ENCODE measurements at places on chromosomes 5 and 9.

- DNase-seq = no peak
Measured at GRCh38 chr5:76604838-76605237, 18.4 kb downstream of the F2RL2 start.

DNA sequence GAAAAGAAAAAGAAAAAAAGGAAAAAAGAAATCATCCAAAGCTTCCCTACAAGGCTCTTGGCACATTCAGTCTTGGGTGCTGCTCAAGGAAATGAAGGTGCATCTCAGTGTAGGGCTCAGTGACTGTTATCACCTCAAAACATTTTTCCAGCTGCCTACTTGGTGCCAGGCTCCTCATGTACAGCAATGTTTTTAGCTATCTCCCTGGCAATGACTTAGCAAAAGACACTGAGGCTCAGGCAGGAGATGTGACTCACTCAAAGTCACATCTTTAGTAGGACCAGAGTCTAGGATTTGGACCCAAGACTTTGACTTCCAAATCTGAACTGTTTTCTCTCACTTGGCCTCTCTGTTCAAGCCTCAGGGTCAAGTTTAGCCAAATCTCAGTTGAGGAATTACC is 264.2 kb downstream of the CRB2 start:
- DNase-seq = no peak

DNA sequence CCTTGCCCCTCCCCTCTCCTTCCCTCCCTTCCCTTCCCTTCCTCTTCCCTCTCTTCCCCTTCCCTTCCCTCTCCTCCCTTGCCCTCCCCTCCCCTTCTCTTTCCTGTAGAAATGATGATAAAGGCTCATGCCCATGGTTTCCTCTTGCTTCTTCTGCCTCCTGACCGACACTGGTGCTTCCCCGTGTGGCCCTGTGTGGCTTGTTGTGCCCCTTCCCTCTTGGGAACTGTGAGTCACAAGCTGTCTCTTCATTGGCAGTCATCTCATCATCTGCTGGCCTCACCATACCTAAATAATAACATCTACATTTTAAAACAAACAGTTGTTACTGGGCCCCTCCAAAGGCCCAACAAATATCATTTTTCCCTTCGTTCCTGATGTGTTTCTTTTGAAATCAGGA is 11.7 kb upstream of the CARNMT1 start:
- DNase-seq = no peak

DNA sequence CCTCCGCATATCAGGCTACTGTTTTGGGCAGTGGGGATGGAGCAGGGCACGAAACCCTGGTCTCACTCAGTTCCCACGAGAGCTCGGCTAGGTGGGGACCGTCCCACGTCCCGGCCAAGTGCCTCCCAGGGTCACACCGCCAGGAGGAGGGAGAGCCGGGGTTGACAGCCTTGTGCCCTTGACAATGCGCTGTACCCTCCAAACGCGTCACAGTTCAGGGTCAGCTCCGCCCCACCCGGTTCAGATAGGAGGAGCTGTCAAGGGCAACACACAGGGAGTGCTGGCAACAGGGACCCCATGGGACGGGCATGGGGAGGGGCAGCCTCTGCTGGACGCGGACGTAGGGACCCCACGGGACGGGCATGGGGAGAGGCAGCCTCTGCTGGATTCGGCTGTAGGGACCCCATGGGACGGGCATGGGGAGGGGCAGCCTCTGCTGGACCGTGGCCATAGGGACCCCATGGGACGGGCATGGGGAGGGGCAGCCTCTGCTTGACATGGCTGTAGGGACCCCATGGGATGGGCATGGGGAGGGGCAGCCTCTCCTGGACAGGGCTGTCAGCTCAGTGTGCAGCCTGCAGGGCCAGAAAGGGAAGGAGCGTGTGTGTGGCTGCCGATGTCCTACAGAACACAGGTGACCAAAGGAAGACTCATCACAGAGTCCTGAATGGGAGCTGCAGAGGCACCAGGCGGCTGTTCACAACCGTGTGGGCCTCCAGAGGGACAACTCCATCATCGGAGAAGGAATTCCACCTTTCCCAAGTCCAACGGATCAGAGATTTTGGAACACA is 29.4 kb downstream of the PNPLA7 start:
- DNase-seq = no peak

GRCh38 chr5:75072061-75072460 is 19.7 kb upstream of the GCNT4 start:
- DNase-seq = no peak

DNA sequence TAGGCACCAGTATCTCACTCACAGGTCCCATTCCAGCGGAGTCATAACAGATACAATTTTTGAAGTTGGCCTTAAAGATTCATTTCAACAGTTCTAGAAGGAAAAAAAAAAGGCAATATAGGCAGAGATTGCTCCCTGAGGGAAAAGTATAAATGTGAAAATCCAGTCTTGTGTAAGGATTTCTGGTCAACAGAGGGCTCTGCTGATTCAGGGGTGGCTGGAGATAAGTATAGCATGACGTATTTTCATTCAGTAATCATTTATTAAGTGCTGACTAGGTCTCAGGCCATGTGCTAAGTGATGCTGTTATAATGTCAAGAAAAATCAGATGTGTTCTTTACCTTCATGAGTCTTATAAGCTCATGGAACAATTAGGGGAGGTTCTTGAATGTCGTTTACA is 377.3 kb upstream of the MEF2C start:
- DNase-seq = no peak

DNA sequence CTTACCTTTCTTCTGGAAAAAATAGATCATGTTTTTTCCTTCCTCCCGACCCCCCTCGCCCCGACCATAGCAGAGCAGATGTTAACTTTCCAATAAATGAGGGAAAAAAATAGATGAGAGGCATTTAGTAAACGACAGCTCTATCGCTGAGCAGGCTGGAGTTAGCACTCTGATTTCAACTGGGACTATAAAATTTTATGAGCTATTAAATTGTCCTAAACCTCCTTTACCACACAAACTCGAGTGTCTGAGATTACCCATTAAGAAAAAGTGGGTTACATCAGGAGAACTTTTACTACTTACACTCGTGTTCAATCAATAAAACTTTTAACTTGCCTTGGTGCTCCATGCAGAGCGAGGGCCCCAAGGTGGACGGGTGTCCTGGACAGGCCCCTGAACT is 59.8 kb upstream of the RNU6ATAC start:
- DNase-seq = no peak

GRCh38 chr5:134247428-134248224 is 21.8 kb upstream of the PPP2CA start:
- DNase-seq = no peak

GRCh38 chr5:73122875-73123810 is 2.8 kb downstream of the TMEM171 start:
- no peak for DNase-seq

DNA sequence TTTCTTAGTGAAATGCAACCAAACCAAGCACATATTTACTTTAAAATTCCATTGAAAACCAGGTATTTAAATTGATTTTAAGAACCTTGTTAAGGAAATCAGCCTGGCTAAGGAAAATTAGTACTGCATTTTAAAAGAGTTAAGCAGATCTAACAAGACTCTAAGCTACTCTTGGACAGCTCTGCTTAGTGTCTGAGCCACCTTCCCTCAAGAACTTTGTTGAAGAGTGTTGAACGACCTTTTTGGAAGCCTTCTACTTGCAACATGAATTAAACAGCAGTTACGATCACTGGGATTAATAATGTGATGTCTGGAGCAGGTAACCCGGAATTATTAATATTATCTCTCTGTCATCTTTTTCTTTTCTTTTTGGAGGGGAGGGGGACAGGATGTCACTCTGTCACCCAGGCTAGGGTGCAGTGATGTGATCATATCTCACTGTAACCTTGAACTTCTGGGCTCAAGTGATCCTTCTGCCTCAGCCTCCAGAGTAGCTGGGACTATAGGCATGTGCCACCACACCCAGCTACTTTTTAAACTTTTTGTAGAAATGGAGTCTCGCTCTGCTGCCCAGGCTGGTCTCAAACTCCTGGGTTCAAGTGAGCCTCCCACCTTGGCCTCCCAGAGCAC is 74.7 kb downstream of the ANKRD55 start:
- no peak for DNase-seq

- no peak for DNase-seq
Measured at GRCh38 chr9:126849591-126850225, 10.7 kb upstream of the ZBTB34 start.

DNA sequence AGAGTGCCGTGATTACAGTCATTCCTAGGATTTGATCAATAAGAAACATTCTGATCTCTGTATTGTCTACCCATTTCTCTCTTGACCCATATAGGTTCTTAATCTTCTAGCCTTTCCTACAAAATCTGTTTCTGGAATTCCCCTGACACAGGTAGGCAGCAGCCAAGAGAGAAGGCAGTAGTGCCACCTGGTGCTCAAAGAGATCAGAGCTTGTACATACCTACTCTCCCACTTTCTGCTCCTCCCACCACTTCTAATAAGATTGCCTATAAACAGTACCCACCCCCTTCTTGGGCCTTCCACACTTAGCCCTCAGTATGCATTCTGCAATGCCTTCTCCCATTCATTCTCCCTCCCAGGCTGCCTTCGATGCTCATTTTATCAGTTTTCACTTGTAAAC is 117.4 kb upstream of the RORB start:
- peak; percentile 59 for DNase-seq

GRCh38 chr5:4855036-4855435 is 285.1 kb upstream of the ADAMTS16 start:
- no peak for DNase-seq

GRCh38 chr9:7238247-7238637 is 480.5 kb downstream of the KDM4C start:
- no peak for DNase-seq

GRCh38 chr5:131966551-131966950 is 21.1 kb upstream of the MEIKIN start:
- DNase-seq = no peak

- no peak for DNase-seq
Measured at GRCh38 chr5:122780296-122780695, 5.4 kb downstream of the SNX2 start.

DNA sequence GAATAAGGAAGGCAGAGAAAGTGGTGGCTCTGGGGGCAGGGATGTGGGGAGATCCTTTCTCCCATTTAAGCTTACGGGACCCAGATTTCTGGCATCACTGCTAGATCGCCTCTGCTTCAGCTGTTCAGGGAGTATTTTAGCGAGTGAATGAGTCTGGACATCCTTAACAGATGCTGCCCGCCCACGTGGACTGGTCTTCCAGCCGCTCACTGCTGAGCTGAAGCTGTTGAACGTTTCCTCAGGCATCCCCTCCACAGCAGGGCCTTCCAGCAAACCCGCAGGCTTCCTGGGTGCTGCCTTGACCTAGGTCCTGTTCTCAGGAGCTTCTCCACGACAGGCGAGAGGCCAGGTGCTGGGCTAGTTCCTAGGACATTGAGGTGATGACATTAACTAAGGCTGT is 144.4 kb upstream of the EFNA5 start:
- DNase-seq = no peak

GRCh38 chr9:121798941-121799340 is 147.5 kb downstream of the DAB2IP start:
- DNase-seq = no peak

GRCh38 chr5:163401271-163401670 is 36.1 kb upstream of the CCNG1 start:
- no peak for DNase-seq

- no peak for DNase-seq
Measured at GRCh38 chr9:133910855-133911514, 81.1 kb downstream of the VAV2 start.

GRCh38 chr5:126515337-126515736 is 79.7 kb downstream of the ALDH7A1 start:
- DNase-seq = no peak

GRCh38 chr5:15807248-15807647 is 307.3 kb downstream of the FBXL7 start:
- no peak for DNase-seq

DNA sequence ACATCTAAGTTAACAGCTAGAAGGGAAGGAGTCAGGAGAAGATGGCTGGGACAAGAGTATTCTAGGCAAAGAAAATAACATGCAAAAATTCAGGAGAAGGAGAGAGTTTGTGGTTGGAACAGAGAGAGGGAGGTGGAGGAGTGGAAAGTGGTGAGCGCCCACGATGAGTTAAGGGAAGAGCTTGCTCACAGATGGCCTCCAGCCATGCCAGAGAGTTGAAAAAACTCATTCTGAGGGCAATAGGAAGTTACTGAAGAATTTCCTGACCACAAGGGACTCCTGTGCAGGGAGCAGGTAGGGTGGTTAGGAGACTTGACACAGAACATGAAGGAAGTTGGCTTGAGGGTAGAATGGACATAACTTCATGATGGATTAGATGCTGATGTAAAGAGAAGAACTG is 159.7 kb downstream of the DOCK2 start:
- DNase-seq = no peak

DNA sequence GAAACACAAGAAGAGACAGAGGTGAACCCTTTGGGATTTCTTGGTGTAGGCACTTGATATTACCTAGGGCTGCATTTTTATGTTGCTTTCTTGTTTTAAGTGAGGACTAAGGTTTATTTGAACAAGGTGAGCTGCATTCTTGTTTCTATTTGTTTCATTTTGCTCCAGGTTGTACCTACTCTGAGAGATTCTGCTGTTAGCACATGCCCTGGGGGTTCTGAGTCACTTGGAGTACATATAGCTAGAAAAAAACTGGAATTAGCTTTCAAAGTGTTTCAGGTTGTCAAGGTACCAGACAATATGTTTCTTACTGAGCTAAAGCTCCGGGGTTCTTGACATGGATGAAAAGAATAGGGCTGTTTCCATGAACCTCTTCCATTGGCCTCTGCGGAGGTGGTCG is 299.4 kb downstream of the ICE1 start:
- no peak for DNase-seq

- DNase-seq = no peak
Measured at GRCh38 chr5:131022811-131023497, 142.1 kb downstream of the HINT1 start.

- DNase-seq = no peak
Measured at GRCh38 chr5:126445502-126446174, 22.4 kb downstream of the GRAMD2B start.

DNA sequence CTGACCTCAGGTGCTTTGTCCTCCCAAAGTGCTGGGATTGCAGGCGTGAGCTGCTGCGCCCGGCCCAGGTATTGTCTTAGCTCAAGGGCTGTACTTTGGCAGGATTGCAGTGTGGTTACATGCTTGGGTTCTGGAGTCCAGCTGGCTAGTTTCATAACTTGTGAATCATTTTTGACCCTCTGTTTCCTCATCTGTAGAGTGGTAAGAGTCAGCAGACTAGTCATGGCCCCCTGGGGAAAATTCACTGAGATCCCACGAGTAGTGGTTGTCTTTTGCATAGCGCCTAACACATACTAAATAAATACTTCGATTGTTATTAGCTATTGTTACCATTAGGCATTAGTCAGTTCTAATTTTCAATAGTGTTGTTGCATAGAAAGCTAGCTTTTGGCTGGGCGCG is 14.3 kb downstream of the PTPA start:
- DNase-seq = no peak

DNA sequence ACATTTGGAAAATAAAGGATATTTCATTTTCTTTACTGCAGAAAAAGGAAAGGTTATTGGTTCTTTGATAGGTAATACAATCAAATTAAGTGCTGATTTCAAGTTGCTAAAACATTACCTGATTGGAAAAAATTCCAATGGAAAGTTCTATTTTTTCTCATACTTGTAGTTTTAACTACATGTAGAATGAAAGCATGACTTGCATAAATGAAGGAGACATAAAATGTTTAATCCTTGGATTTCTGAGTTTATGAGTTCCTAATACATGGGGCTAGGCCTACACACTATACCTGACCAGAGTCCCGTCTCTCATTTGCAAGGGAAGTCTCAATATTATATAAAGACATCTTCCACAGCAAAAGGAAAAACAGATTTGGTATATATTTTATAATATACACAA is 5.2 kb upstream of the MEIKIN start:
- no peak for DNase-seq

- no peak for DNase-seq
Measured at GRCh38 chr5:132761321-132762240, 14.4 kb downstream of the CCNI2 start.

- no peak for DNase-seq
Measured at GRCh38 chr9:137669261-137669672, 50.5 kb downstream of the EHMT1 start.
